ENCODE measurements at places on chromosomes 3 and 15. TPM values are rescaled to one million over a fixed set of nuclear protein-coding genes. Genes with fewer than 3 reads are reported as not detected.
A peak's percentile ranks its signal among the peaks of the same experiment; 100 is the strongest.

- DNase-seq = no peak
Observed at GRCh38 chr3:61955483-61955882, 394.1 kb downstream of the PTPRG start.

- DNase-seq = no peak
Observed at GRCh38 chr3:183349421-183350157, 78.8 kb downstream of the MCF2L2 start.

GRCh38 chr3:167740961-167741587 lies 5.6 kb downstream of the SERPINI1 start:
- DNase-seq = peak; percentile 50

DNA sequence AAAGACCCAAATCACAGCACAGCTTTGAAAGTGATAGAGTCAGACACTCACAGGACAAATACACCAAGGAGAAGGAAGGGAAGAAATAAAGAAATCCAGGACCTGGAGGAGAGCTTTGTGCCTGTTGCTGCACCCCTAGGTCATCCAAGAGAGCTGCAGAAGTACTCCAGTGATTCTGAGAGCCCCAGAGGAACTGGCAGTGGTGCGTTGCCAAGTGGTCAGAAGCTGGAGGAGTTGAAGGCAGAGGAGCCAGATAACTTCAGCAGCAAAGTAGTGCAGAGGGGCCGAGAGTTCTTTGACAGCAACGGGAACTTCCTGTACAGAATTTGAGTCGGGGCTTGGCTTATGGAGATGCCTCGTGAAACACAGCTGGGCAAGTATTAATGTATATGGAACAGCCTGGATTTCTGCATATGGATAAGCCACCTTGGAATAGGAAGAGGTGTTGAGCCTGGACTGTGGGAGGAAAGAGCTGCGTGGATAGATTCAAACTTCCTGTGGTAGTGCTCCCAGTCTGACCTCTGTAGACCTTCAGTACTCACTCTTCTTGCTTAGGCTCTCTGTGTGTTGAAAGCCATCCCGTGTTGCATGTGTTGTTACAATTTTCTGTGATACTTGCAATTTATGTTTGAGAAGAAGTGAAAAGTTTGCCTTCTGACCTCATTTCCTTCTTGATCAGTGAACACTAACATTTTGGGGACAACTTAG lies 6.1 kb downstream of the NGRN start:
- no peak for DNase-seq

DNA sequence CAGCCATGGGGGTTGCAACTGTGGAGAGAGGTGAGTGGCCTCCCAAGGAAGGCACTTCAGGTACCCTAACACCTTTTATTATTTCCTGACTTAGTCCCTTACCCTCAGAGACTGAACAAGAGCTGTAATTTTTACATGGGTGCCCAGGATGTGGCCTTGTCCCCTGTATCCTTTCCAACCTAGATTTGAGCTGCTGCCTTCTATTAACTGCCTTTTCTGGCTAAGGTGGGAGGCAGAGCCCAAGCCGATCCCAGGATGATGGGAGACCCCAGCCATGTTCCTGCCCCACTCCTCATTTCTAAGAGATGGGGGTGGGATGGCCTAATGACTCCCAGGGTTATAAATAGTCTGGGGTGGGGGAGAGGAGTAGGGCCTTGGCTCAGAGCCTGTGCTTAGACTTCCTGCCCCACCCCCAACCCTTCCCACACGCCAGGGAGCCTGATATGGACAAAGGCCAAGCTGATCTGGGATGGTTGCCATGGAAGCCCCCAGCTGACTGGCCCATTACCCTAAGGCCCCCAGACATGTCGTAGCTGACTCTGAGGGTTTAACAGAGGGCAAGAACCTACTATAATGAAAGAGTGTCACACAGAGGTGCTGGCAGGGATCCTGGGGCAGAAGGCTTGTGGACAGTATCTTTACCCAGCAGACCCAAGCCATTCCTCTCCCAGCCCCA lies 1.9 kb downstream of the KLHDC8B start:
- DNase-seq = peak; percentile 58

DNA sequence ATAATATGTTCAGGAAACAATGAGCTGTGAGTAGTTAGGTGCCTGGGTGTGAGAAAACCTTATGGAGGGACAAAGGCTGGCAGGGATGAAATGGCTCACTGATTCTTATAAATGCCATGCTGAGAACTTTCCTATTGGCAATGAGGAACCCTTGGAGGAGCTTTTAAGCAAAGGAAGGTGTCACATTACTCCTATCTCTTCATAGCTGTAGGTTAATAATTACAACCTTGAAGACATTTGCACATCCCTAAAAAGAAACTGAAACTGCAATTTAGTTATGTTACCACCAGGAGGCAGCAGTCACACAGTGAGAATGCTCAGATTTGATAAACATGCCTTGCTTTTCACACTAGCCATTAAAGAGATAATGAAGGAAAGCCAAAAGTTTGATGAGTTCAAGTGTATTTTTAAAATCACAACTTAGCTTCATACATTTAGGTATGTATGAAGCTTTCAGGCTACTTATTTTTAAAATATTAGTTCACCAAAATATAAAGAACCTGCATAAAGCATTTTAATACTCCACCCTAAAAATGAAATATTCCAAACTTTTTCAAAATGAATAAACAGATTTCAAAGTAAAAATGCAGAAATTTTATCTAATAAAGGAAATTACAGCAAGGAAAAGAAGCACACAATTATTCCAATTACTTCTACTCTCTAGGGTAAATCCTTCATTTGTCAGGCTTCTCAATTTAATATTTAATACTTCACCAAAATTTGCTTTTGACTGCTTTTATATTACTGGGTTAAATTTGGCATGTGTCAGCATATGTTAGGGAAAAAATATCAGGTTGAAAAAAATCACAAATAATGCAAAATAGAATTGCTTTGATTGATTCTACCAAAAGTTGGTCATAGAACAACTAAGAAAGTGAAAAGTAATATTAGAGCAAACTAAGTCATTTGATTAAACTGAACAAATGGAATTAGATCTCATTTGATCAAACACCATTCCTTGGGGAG lies 136.9 kb upstream of the SLC2A2 start:
- no peak for DNase-seq

GRCh38 chr3:163056874-163057497 lies 1560.4 kb downstream of the OTOL1 start:
- DNase-seq = peak; percentile 56

GRCh38 chr15:77406846-77407245 lies 13.1 kb downstream of the PEAK1 start:
- no peak for DNase-seq

GRCh38 chr15:58352026-58352929 lies 79.5 kb upstream of the LIPC start:
- peak; percentile 65 for DNase-seq

- DNase-seq = peak; percentile 84
Observed at GRCh38 chr15:96326328-96327154, 4.0 kb upstream of the NR2F2 start.

DNA sequence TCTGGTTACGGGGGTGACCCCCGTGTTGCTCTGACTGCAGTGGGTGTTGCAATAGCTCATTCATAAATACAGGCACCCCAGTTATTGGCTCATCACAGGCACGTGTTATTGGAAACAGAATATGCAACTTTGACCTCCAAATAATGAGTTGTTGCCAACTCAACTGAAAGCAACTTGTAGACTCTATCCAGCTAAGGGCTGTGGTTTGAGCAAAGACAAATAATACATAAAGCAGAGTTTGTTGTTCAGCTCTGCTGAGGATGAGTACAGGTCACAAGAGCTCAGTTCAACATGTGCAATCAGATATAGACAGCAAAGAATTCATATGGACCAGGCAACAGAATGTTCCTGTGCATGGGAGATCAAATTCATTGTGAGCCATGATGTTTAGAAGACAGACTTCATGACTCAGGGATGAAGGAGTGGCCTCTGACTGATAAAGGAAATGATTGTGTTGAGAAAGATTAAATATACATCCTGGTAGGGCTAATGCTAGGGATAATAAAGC lies 87.6 kb upstream of the LRIG1 start:
- peak; percentile 81 for DNase-seq

GRCh38 chr15:92226020-92226612 lies 167.6 kb upstream of the ST8SIA2 start:
- no peak for DNase-seq

GRCh38 chr3:72114773-72115172 lies 329.8 kb upstream of the PROK2 start:
- DNase-seq = no peak

DNA sequence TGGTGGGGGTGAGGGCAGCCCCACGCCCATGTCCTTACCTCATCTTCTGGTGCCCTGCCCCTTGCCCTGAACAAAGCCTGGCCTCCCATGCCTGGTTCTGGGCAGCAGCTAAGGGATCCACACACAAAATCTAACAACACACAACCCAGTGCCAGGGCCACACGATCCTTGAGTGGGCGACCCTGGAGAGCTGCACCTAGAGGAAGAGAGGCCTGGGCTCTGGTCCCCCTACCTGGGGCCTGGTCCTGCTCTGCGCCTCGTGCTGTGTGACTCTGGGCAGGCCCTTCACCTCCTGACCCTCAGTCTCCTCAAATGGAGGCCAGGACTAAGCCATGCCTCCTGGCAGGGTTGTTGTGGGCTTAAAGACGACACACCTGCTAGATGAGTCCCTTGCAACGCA lies 20.0 kb upstream of the C3orf22 start:
- DNase-seq = no peak

- peak; percentile 30 for DNase-seq
Observed at GRCh38 chr3:72238010-72238691, 453.2 kb upstream of the PROK2 start.

GRCh38 chr15:69593981-69594966 lies 141.7 kb downstream of the RPLP1 start:
- DNase-seq = no peak

DNA sequence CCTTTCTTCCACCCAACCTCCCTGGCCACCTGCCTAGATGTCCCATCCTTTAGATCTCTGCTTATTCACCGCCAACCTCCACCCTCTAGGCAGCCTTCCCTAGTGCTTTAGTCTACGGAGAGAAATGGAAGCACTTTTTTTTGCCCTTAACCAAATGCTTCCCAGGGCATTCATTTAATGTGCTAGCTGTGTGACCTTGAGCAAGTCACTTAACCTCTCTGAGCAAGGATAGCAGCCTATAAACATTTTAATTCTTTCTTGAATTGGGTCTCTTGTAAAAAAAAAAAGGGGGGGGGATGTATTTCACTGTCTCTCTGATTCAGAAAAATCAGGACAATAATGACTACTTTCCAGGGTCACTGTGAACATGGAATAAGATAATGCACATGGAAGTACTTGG lies 3.2 kb upstream of the INSYN1 start:
- no peak for DNase-seq

- DNase-seq = peak; percentile 58
Observed at GRCh38 chr15:74635228-74635627, 19.6 kb downstream of the CLK3 start.

MORC1 gene
- not detected for total RNA-seq

KPNA1 gene
- 32.2 TPM for total RNA-seq

RHCG gene
- total RNA-seq = not detected

CPOX gene
- 27.2 TPM for total RNA-seq

COX17 gene
- total RNA-seq = 15.8 TPM

SENP8 gene
- total RNA-seq = 2.6 TPM

STAC gene
- 0.32 TPM for total RNA-seq

SLC28A2 gene
- not detected for total RNA-seq
